Activated naive CD8-positive, alpha-beta T cell treated with anti-CD3 and anti-CD28 coated beads, Interleukin-2, amount 10 ng/mL, durations not matched to agents 7 days and 5 days (primary cell): ENCODE measurements at places on chromosomes 2 and 18. TPM values are rescaled to one million over a fixed set of nuclear protein-coding genes. Genes with fewer than 3 reads are reported as not detected.

GRCh38 chr2:101361121-101361520 lies 26.2 kb downstream of the CREG2 start:
- peaks cover 5% of the 10 kb centered on the region for H3K27me3 ChIP-seq
- no peak for DNase-seq
- H3K36me3 ChIP-seq, result no peaks in the 10 kb centered on the region
- H3K4me3 ChIP-seq, result peak overlapping the region; percentile 12
- H3K27ac ChIP-seq, result peak overlapping the region; percentile 28

DNA sequence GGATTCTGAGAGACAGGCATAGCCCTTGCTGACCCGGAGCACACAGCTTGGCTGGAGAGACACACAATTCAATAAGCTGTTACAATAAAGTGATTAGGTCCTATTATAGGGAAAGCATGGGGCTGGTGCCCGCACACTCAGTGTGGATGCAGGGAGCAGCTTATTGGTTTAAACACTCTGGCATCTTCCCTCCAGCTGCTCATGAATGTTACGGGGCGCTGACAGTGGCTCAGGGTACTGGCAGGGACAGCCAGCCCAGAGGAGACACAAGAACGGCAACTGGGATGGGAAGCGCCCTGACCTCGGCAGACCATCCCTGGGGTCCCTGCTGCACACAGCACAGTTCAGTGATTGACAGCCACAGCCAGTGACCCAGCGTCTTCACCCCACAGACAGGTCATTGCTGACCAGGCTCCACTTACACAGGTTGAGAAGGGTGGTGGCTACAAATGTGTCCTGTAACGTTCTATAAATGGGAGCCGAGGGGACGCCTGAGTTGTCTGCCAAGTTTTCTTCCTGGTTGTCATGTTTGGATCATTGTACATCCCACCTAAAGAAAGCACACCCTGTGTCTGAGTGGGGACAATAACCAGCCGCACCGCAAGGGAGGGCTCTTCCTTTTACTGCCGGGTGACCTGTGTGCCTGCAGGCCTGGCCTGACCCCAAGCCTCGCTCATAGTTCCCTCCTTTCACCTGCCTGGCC lies 60.3 kb downstream of the SH3BP4 start:
- no peak overlapping the region for H3K4me3 ChIP-seq
- H3K27me3 ChIP-seq, result no peaks in the 10 kb centered on the region
- H3K27ac ChIP-seq, result no peak overlapping the region
- H3K36me3 ChIP-seq, result no peaks in the 10 kb centered on the region

GRCh38 chr2:20625491-20626391 lies 25.2 kb downstream of the HS1BP3 start:
- H3K27ac ChIP-seq, result no peak overlapping the region
- no peak overlapping the region for H3K4me3 ChIP-seq
- no peaks in the 10 kb centered on the region for H3K36me3 ChIP-seq
- no peaks in the 10 kb centered on the region for H3K27me3 ChIP-seq
- no peaks in the 10 kb centered on the region for H3K4me1 ChIP-seq

- peak overlapping the region; percentile 43 for H3K27ac ChIP-seq
- peak overlapping the region; percentile 43 for H3K4me3 ChIP-seq
- H3K27me3 ChIP-seq, result peaks cover 7% of the 10 kb centered on the region
- peaks cover 2% of the 10 kb centered on the region for H3K36me3 ChIP-seq
- peaks cover 22% of the 10 kb centered on the region for H3K4me1 ChIP-seq
These were observed 93.5 kb upstream of the MGAT4A start for GRCh38 chr2:98824256-98825019.

Gene ASXL3
- total RNA-seq, result not detected
